Right forelimb (tissue), 1 donor: ENCODE measurements at places on chromosomes 7 and 10.

DNA sequence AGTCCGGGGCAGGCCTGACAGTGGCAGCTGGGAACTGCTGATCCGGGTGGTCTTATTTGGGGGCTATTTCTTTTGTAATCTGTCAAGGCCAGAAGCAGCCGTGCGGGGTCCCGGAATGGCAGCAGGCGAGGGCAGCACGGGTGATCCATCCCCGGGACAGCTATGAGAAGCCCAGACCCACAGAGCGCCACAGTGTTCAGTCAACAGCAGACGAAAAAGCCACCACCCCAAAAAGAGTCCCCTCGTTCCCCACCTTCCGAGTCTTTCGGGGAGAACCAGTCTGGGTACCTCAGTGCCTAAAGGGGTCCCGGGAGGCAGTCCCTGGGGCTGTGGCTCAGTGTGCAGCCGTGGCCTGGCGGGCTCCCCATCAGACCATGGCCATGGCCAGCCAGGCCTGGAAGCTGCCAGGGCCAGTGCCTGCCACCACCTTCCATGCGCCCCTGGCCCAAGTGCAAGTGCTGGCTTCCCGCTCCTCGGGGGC is 125.1 kb upstream of the KCTD7 start:
- no peak for DNase-seq

DNA sequence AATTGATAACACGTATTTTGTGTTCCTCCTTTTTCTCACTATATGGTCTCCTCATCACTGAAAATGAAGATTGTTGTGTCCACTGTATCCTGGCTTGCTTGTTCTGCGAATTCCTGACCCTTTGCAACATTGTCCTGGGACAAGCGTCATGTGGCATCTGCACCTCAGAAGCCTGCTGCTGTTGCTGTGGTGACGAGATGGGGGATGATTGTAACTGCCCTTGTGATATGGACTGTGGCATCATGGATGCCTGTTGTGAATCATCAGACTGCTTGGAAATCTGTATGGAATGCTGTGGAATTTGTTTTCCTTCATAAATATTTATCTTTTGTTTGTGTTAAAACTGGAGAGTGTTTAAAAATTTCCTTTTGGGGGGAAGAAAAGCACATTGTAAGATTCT is 93.7 kb downstream of the MDFIC start:
- DNase-seq, result no peak

GRCh38 chr10:77700086-77700485 is 62.5 kb upstream of the KCNMA1 start:
- DNase-seq, result no peak

- DNase-seq, result no peak
These were observed 146.6 kb downstream of the LCOR start for GRCh38 chr10:96978621-96979154.

DNA sequence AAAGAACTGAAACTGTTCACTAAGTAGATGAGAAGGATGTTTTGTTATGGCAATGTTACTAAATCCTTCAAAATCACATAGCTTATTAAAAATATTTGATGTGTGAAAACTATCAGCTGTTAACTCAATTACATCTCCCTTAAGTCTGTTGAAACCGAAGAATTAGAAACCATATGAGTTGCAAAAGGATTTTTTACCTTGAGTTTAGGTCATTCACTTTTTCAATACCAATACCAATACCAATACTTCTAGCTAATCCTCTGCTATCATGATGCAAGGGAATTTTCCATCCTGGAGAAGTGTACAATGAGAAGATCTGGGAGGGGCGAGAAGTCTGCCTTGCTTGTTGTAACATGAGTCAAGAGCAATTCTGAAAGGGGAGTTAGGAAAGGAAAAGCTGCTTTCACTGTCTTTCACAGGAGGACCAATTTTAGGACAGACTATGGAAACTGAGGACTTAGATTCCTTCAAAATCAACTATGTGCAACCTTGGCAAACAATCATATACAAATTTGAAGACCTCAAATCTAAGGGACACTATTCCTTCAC is 199.7 kb downstream of the IMMP2L start:
- no peak for DNase-seq
